Inflammatory macrophage (primary cell): ENCODE measurements at places on chromosomes 1 and 21.

GRCh38 chr1:115679141-115679611 is 37.4 kb downstream of the VANGL1 start:
- DNase-seq, result no peak

- no peak for DNase-seq
Observed at GRCh38 chr1:153639280-153639679, 5.4 kb downstream of the CHTOP start.

- peak; percentile 66 for DNase-seq
Observed at GRCh38 chr1:234398849-234399381, 25.7 kb downstream of the COA6 start.

DNA sequence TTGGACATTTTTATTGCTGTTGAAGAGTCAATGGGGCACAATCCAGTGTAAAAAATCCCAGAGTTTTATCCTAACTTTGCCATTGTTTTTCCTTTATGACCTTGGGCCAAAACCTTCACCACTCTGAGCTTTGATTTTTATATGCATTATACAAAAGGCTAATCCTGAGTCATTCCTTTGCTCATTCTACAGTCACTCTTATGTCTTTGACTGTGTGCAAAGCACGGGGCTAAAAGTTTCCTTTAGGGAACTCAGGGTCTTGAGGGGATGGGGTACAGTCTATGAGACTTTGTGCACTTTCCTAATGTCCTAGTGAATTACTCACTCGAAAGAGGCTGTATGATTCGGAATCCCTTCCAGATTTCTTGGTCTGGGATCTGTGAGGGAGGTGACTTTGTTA is 543.2 kb upstream of the CAMK1G start:
- no peak for DNase-seq

DNA sequence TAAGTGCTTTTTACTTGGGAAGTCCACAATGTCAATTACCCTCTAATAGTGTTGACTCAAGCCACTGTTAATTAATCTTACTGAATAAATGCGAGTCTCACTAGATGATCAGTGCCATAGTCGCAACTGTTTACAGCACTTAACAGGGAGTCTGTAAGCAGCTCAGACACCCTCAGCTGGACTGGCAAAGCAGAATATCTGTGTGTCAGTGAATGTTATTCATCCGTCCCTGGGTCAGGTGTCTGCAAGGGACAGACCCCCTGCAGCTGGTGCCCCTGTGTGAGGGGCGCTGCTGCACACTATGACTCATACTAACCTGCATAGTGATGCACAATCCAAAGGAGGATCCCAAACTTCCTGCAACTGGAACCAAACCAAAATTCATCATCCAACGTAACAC is 306.5 kb downstream of the HHIPL2 start:
- DNase-seq, result no peak
